Activated CD4-positive, alpha-beta T cell treated with anti-CD3 and anti-CD28 coated beads, Interleukin-2, amount 50 U/mL, for 4 hours (primary cell): ENCODE measurements at places on chromosomes 1 and 21.

DNA sequence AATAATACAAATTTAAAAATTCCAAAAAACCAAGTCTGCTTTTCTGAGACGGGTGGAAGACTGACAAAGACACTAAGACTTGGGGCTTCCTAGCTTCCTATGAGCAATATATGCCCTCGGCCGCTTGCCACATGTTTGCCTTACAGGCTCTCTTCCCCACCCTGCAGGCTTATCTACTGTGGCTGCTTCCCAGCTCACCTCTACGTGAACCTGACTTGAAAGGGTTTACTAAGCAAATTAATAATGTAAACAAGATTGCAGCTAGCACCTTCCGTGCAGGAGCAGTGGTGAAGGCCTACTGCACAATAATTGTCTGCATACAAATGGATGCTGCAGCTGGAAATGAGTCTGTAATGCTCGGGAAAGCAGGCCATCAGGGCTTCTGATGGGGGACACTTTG, 152.9 kb upstream of the DAB1 start:
- no peak for DNase-seq

- DNase-seq = no peak
These were observed 114.6 kb upstream of the ATP1B1 start for GRCh38 chr1:168991667-168992475.

DNA sequence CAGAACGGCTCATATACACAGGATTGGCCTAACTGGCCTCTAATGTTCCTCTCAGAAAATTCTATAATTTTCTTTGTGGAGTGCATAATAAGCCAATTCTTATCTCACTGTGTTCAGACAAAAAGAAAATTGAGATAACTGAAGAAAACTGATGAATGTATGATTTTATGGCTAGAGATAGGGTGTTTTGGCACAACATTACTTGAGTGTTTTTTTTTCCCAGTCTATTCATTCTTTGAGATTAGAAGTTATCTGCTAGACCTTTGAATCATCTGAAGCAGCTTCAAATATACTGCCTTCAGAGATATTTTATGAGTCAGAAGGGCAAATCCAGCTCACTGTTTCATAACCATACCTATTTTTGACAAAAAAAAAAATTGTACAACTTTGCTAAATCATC, 85.6 kb downstream of the VAV3 start:
- DNase-seq = no peak

GRCh38 chr1:232293361-232293760, 336.6 kb downstream of the SIPA1L2 start:
- DNase-seq = no peak

- no peak for DNase-seq
These were observed 18.3 kb downstream of the CAPN2 start for GRCh38 chr1:223730479-223731132.

GRCh38 chr1:234683861-234684632, 74.1 kb upstream of the IRF2BP2 start:
- no peak for DNase-seq

GRCh38 chr1:201773764-201774163, 55.2 kb upstream of the IPO9 start:
- no peak for DNase-seq

DNA sequence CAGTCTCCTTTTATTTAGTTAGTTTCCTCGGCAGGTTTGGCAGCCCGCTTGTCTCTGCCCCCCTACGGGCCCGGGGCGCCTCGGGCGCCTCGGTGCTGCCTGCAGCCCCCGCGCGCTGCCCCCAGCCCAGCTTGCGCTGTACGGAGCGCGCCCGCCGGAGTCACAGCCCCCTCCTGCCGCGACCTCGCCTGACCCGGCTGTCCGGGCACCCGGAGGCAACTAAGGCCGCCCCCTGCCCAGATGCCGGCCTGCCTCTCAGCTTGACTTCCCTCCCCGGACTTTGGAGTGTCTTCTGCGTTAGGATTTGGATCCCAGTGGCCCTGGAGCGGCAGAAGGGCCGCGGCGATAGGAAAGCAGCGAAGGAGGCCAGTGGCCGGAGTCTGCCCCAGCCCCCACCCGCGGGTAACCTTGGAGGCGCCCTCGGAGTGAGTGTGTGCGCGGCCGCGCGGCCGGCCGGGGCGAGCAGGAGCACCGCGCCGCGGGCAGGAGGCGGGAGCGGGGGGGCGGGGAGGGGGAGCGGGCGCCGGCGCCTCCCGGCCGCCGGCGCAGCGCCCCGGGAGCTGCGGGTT, 7.6 kb downstream of the CDKN2C start:
- DNase-seq = no peak

DNA sequence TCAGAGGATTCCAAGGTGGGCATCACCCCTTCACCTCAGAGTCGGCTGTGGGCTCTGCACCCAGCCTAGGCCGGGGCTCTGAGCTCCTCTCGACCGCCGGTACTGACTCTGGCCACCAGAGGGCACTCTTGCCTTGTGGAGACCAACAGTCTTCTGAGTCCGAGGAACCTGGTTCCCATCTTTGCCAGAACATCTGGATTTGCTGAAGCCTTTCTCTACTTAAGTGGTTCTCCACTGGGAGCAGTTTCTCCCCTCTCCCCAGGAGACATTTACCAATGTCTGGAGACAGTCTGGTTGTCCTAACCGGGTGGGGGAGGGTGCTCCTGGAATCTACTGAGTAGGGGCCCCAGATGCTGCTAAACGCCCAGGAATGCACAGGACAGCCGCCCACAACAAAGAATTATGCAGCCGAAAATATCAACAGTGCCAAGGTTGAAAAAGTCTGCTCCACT, 9.4 kb downstream of the ETV3L start:
- peak; percentile 90 for DNase-seq

DNA sequence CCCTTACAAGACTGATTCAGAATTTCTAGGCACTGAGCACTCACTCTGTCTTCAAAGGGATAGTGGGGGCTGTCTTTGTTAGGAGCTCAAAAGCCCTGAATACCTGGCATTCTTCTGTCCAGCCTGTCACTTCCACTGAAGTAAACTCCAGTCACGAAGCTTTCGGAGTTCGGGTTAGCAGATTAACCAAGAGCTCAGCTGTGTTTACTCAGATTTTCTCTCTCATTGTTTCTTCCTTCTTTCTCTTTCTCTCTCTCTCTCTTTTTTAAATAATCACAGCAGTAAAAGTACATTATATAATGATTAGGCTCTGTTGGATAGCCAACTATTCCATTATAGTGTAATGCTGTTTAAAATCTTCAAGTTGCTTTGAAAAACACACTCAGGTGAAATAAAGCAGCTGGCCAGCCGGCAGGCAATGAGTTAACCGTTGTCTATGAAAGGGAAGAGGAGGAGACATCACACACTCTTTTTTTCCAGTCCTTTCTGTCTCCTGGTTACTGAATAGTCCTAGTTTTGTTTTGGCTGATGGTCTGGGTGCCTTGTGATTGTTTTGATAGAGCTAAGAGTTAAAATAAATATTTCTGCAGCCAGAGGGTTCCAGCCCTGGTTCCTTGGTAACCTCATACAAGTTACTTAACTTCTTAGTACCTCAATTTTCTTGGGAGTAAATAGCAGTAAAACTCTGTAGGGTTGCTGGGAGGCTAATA, 89.8 kb downstream of the ADSS2 start:
- no peak for DNase-seq

- no peak for DNase-seq
These were observed 2.5 kb downstream of the PKP1 start for GRCh38 chr1:201285846-201286245.

- no peak for DNase-seq
These were observed 12.4 kb downstream of the EIF4G3 start for GRCh38 chr1:21164266-21164665.

DNA sequence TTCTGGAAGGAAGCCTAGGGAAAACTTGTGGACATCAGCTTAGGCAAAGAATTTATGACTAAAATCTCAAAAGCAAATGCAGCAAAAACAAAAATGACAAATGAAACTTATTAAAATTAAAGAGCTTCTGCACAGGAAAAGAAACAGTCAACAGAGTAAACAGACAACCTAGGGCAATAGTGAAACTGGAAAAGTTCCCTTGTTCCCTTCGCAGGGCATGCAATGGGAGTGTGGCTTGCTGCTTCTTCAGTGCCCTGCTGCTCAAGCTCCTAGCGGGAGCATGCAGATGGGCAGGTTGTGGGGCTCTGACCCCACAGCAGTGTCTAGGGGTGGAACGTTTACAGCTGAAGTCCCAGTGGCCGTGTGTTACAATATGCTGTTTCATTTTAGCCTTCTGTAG, 1797.4 kb downstream of the NCAM2 start:
- no peak for DNase-seq

DNA sequence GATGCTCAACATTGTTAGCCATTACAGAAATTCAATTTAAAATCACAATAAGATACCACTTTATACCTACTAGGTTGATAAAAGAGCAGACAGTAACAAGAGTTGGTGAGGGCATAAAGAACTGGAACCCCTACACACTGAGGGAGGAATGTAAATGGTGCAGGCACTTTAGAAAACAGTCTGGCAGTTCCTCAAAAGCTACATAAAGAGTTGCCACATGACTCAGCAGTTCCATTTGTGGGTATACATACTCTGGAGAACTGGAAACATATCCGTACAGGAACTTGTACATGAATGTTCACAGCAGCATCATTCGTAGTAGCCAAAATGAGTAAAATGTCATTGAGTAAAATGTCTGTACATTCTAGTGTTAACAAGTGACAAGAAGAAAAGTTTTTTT, 17.0 kb downstream of the NSL1 start:
- no peak for DNase-seq

DNA sequence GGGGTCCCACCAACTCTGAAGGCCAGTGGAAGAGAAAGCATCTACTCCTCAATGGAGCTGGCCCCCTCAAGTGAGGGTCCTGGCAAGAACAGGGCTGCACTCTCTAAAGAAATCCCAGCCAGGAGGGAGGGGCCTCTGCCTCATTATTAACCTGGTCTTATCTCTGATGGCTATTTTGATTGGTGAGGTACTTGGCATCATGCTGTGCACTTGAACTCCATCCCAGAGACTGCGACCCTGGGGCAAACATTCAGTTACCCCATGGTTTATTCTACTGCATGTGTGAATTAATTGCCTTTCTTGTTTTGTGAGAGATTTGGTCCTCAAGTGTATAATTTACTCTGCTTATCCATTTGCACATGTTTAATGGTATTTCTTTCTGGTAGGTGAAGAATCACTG, 55.0 kb upstream of the ETV3 start:
- DNase-seq = no peak

DNA sequence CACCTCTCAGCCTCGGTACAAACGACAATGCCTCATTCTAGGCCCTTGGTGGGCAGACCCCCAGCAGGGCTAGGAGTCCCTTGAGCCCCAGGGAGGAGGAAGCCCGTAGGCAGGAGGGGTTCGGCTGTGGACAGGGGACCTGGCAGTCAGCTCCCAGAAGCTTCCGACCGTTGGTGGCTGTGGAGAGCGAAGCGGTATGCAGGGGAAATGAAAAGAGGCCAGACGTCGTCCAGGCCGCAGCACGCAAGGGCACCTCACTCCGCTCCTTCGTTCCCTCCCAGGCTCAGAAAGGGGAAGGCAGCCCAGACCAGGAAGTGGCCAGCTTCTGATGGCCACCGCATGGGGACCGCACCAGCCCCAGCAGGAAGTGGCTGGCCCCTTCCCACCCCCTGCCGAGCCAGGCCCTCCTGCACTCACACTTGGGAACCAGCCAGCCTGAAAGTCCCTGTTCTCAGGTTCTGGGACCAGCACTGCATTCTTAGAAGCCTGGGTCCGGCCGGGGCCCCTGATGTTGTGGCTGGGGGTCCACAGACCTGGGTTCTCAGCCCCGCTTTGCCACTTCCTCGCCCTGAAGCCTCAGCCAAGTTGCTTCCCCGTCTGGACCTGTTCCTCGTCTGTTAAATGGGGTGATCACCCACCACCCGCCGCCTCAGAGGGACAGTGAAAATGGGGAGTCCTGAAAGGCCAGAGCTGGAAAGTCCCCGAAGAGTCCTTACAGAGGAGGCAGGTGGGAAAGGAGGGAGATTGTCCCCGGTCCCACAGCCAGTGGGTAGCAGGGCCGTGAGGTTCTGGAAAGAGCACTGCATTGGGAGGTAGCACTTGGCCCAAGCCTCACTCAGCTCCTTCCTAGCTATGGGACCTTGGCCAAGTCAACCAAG, 104.0 kb upstream of the RUNX3 start:
- no peak for DNase-seq

DNA sequence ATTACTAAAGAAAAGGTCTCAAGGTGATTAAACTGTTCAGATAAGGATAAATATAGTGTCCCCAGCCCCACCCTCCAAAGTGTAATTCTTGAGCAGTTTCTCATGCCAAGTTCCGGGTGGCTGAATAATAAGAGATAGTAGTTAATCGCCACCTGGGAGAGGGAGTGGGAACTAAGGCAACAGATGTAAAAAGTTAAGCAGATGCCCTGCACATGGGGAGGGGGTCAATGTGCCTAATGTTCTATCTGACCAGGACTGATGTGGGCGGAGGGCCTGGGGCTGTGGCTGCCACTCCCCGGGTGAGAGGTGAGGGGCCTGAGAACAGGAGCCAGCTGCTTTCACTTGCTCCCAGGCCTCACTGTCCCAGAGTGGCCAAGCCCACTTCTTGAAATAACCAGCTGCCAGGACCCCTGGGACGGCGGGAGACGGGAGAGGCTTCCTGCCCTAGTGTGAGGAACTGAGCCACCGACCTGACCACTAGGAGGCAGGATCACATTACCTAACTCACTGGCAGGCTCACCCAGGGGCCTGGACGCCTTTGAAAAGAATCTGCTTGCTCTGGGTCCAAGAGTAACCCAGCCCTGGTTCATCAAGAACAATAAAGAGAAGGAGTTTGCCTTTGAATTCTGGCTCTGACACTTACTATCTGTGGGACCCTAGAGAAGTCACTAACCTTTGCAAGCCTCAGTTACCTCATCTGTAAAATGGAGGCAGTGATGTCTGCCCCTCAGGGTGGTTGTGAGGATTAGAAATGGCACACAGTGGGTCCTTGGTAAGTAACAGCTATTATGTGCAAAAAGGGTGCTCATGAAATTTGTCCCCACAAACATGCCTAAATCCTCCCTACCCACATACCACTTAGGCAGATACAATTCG, 179.2 kb downstream of the ATG4C start:
- no peak for DNase-seq

- DNase-seq = no peak
These were observed 33.0 kb upstream of the KCNN3 start for GRCh38 chr1:154902938-154903566.

- DNase-seq = no peak
These were observed 457.0 kb downstream of the USP25 start for GRCh38 chr21:16186742-16187141.

DNA sequence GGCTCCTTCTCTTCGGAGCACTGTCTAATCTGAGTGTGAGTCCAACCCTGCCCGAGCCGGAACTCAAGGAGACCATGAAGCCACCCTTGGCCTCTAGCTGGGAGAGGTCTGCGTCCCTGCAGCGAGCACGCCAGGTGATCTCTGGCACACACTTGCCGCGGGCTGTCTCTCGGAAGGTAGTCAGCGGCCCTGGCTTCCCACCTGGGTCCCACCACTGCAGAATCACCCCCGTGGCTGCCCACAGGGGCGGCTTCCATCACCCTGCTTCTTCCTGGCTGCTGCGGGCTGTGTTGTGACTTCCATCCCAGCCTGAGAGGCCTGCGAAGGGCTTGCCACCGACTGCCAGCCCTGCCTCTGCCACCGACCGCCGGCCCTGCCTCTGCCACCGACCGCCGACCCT, 17.0 kb downstream of the FAAP20 start:
- DNase-seq = no peak
